ENCODE measurements at places on chromosomes 6 and 20.
A peak's percentile ranks its signal among the peaks of the same experiment; 100 is the strongest.

DNA sequence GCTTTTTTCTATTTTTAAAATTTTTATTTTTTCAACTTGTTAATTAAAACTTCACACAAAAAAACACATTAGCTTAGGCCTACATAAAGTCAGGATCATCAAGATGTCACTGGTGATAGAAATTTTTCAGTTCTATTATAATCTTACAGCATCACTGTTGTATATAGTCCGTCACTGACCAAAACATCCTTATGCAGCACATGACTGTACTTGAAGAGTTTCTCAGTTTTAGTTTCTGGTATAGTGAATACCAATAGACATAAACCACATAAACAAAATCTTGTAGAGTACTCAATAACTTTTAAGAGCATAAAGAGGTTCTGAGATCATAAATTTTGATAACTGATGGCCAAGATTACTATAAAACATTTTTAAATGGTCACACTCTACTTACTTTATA, 71.8 kb downstream of the ASCC3 start:
- no peak for DNase-seq

DNA sequence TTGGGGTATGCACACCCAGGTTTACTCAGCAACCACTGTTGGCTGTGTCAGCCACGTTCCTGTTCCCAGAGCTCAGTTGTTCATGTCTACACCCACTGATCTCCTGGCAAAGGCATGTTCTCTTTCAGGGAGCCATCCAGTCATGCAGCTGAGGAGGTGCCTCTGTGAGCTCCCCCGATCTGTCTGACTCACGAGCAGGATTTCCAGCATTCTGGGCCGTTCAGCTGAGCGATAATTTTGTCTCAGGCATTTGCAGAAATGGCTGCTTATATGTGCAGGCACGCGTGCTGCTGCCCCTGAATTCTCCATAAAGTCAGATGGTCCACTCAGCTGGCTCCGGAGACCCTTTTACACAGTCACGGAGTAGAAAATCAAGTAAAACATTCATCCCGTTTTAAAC, 78.4 kb upstream of the IYD start:
- no peak for DNase-seq

DNA sequence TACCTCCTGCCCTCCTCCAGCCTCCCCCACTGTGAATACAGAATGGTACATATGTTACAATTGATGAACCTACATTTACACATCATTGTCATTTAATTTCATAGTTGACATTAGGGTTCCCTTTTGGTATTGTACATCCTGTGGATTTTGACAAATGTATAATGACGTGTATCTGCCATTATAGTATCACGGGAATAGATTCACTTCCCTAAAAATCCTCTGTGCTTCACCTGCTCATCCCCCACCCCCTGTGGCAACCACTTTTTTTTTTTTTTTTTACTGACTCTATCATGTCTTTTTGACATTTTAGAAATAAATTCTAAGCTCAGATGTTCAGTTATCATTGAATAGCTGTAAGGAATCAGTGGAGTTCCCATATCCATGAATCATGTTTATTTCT, 30.4 kb downstream of the HECA start:
- DNase-seq = no peak

DNA sequence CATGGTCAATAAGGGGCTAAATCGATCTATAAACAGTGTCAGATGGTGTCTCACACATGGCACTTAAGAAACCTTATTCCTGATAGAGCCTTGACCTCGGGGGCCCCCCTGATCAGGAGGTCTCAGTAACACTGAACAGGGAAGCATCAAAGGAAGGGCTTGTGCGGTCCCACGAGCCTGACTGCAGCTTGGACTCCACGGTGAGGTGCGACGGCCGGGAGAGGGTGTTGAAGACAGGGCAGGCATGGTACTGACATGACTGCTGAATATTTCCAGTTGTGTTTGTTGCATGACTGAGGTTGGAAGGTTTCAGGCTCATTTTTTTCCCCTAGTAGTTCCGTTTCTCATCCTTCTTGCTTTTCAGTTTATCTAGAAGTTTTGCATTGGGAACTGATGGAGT, 107.1 kb upstream of the JAG1 start:
- no peak for DNase-seq

DNA sequence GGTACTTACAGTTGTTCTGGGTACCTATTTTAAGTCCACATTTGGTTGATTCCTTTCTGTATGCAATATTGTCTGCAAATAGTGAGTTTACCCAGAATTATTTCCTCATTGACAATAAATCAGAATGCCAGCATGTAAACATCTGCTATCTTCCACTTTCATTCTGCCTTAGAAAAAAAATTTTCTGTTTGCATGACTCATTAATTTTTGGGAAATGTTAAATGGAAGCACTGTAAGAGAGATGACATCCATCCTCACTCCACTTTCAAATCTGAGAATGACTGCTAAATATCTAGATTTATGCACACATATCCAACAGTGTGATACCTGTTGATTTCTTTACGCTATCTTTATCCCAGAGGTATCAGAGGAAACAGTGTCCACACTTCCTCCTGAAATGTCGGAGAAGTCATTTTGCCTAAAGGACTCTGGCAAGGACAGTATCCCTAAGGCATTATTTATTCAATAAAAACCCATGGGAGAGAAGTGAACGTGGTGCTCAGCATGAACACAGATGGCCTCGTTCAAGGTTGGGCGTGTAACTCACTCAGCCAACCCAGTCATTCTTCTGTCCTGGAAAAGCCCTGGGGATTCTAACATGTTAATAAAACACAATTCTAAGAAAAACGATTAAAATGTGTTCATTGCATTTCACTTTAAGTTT, 780.9 kb downstream of the QKI start:
- no peak for DNase-seq

GRCh38 chr6:162099685-162100084, 627.9 kb downstream of the PRKN start:
- DNase-seq = no peak

- no peak for DNase-seq
These were observed 163.6 kb downstream of the SLC16A10 start for GRCh38 chr6:111250791-111251354.

- DNase-seq = no peak
These were observed 21.1 kb downstream of the ZNF184 start for GRCh38 chr6:27451660-27452390.

DNA sequence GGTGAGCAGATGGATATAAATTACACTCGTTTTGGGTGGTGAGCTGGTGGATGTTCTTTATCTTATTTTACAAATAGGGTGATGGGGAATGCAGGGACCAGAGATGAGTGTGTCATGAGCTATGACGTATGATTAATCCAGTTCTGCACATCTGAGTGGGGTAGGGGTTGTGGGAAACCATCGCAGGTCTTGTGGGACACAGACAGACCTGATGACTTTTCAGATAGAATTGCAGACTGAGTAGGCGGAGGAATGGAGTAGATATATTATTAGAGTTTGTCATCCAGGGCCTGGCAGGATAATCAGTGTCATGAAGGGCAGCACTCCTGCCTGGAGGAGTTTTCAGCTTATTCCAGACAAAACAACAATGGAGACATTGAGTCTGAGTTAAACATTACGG, 12.9 kb upstream of the DSP start:
- no peak for DNase-seq

DNA sequence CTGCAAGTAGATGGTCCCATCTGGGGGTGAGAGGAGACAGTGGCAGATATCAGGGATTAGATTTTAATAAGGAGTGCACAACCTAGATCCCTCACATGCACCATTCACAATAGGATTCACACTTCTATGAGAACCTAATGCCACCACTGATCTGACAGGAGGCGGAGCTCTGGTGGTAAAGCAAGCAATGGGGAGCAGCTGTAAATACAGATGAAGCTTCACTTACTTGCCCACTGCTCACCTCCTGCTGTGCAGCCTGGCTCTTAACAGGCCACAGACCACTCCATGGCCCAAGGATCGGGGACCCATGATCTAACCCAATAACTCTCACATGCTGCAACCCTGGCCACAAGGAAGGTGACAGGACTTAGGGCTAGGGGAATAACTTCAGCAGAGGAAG, 75.4 kb downstream of the ZNF133 start:
- no peak for DNase-seq

DNA sequence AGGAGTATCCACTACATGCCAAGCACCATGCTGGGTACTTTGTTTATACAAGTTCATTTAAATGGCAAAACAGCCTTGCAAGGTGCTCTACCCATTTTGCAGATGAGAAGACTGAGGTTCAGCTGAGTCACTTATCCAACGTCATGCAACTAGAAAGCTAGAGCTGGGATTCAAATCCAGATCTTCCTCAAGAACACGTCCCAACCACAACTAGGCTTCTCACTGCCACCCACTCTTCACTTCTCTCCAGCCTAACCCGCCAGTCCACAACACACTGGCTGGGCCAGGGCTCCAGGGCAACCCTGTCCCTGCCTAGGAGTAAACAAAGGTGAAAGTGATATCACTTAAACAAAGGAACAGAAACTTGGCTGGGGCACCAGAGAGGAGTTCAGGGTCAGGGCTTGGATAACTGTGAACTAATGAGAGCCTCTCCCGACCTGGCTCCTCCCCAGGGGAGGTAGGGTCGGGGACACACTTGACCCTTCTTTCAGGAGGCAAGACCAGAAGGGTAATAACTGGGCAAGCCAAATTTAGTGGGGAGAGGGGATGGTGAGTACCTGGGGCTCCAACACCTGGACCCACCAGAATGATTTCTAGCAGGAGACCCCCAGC, 7.9 kb downstream of the SDC4 start:
- peak; percentile 41 for DNase-seq

DNA sequence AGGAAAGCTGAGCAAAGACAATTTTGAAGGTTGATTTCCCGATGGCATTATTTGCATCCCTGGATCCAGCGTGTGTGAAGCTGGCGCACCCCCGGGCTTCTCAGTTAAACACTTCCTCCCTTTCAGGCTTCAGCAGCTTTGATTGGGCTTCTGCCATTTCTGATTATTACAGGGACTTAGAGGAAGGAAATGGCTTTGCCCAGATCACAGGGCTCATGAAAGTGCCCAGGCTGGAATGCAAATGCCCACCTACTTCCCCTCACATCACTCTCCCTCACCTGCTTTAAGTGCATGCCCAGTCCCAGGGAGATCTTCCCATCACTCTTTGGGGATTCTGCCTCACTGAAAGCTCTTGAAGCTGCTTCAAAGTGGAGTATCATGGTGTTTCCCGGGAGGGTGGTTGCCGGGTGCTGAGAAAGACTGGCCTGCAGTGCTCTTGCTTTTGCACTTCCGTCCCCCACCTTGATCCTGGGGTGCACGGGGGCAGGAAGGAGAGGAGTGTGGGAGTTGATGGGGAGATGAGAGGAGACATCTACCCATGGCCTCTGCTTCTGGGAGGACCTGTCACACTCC, 28.3 kb downstream of the PHACTR3 start:
- DNase-seq = no peak

DNA sequence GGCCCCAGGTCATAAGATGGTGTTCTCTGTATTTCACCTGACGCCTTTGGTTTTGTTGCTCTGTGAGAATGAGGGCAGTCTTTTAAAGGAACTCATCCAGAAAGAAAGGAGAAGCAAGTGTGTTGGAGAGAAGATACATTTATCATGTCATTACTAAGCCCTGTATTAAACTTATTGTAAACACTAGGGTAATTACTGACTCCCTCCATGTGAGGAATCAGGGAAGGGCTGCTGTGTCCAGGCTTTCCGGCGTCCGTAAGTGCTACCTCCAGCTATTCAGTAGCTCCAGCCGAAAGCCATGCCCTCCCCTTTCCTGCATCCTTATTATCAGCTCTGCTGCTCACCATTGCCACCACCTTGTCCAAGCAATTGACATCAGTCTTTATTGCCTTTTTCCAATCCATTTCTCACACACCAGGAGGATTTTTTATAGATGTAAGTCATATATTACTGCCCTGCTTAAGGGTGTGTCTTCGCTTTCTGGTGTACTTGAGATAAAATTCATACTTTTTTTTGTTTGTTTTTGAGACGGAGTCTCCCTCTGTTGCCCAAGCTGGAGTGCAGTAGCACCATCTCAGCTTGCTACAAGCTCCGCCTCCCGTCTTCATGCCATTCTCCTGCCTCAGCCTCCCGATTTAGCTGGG, 94.7 kb downstream of the RPP40 start:
- no peak for DNase-seq

GRCh38 chr20:11992426-11992825, 74.7 kb downstream of the BTBD3 start:
- no peak for DNase-seq

DNA sequence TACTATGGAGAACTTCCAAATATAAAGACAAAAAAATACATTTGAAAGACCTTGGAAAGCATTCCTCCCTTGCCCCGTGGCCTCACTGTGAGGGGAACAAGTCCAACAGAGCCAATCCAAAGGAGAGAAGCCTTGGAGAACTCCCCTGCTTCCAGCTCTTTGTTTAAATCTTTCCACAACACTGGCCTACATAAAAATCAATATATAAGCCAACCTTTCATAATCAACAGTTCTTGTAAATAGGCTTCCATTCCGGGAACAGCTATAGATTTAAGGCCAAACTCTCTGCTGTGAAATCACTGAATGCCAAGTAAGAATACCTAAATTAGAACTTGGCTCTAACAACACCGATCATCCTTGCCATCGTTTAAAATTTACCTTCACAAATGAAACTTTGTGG, 242.1 kb downstream of the HACE1 start:
- no peak for DNase-seq

DNA sequence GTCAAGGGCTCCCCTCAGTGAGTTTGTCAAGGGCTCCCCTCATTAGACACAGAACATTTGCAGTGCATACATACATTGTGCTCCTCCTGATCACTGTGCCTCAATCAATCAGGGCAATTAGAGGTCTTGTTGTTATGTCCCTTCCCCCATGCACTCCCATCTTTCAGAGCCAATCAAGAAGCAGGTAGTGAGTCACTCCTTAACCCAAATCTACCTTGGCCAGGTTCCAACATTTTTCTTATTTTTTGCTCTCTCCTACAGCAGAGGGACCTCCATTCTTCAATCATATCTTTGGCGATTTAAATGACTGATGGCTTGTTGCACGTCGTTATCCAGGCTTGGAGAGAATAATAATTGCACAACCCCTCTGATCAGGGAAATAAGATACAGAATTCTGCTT, 409.9 kb upstream of the SPTLC3 start:
- peak; percentile 58 for DNase-seq

GRCh38 chr6:70221025-70221714, 81.7 kb downstream of the COL9A1 start:
- DNase-seq = peak; percentile 36

- no peak for DNase-seq
These were observed 996.8 kb upstream of the CITED2 start for GRCh38 chr6:140370976-140371870.

DNA sequence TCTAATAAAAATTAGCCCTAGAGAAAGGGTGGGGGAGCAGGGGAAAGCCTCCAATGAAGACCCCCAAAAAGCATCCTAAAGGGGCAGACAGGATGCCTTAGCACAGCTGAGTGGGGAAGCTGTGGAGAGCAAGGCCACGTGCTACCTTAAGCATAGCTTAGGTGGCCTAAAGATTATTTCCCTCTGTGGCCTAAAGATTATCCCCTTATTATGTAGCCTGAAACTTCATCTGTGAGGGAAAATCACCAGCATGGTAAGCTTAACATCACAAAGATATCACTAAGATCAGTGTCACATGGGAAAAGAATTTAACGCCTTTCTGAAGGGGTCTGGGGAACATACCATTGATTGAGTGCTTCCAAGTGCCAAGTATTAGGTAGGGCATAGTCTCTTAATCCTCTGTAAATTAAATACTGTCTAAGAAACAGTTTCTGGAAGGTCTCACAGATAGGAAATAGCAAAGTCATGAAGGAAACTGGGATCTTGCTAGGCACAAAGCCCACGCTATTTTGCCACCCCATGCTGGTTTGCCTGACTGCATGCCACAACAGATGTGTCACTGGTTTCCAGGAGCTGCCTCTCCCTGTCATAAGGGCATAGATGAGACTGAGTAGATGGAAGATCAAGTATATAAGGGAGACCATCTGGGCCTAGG, 170.0 kb downstream of the HACE1 start:
- DNase-seq = no peak

Measured in RPMI8226 (cell line).